GM12891 (cell line): ENCODE measurements at places on chromosomes 5 and 9.
A peak's percentile ranks its signal among the peaks of the same experiment; 100 is the strongest.

GRCh38 chr9:15421532-15421931, 1.1 kb upstream of the SNAPC3 start:
- no peak for DNase-seq

- DNase-seq, result no peak
Measured at GRCh38 chr5:9428272-9428671, 117.6 kb downstream of the SEMA5A start.

DNA sequence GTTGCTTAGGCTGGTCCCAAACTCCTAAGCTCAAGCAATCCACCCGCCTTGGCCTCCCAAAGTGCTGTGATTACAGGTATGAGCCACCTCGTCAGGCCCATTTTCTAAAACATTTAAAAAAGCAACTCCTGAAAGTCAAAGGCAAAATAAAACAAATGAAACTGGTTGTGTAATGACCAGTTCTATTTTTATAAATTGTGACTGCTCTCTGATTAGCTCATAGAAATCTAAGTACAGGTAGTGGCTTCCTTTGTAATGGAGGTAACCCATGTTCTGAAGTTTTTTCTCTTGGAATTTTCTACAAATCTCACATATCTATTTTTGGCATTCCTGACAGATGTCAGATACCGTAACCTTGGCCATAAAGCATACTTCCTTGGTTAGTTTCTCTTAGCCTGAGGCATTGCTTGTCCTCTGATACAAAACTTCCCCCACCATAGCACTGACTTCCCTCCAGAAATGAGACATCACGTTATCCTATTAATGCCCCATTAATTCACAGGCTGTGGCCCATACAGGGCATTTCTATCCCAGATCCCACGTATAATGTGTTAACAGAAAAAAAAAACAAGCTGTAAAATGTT, 14.1 kb upstream of the AK3 start:
- no peak for DNase-seq

DNA sequence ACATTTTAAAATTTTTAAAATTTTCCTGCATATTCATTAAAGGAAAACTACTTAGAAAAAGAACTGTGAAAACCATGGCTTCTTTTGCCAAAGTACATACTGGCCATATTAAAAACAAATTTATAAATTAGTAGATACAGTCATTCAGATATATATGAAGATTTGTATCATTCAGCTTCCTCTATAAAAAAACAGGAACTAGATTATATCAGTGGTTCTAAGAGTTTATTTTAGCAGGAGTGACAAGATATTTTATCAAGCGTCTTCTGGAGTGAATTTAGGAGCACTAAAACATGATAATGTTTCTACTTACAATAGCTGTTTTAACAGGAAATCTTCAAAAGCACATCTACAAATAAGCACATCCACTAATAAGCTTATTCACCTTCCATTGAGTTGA, 171.4 kb downstream of the RAPGEF6 start:
- no peak for DNase-seq

DNA sequence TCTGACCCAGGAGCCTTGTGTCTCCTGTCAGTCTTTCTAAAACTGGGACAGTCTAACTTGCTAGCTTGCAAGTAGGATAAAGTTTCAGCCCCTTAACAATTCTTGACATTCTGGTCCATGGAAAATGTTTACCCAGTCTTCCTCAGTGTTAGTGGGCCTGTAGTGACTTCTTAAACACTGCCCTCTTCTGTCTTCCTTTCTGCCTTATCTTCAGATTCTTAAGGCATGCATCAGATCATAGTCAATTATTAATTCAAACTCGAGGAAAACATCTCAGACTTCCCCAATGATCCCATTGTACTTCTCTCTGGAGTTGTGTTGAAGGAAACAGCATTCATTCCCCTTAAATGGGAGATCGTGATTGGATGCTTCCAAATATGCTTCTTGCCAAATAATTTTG, 1199.8 kb downstream of the DTWD2 start:
- no peak for DNase-seq

GRCh38 chr9:27447031-27447683, 76.9 kb upstream of the IFNK start:
- no peak for DNase-seq

- DNase-seq, result no peak
Measured at GRCh38 chr5:168424594-168425323, 61.5 kb upstream of the RARS1 start.

DNA sequence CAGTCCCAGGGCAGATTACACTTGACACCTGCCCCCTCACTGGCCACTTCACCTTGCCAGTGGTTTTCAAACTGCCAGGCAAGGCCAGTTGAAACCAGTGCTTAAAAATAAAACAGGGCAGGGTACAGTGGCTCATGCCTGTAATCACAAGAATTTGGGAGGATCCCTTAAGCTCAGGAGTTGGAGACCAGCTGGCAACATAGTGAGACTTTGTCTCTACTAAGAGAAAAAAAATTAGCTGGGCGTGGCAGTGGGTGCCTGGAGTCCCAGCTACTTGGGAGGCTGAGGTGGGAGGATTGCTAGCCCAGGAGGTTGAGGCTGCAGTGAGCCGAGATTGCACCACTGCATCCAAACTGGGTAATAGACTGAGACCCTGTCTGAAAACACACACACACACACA, 58.1 kb downstream of the ROPN1L start:
- no peak for DNase-seq

- DNase-seq, result no peak
Measured at GRCh38 chr9:33906769-33907168, 89.8 kb downstream of the UBE2R2 start.

DNA sequence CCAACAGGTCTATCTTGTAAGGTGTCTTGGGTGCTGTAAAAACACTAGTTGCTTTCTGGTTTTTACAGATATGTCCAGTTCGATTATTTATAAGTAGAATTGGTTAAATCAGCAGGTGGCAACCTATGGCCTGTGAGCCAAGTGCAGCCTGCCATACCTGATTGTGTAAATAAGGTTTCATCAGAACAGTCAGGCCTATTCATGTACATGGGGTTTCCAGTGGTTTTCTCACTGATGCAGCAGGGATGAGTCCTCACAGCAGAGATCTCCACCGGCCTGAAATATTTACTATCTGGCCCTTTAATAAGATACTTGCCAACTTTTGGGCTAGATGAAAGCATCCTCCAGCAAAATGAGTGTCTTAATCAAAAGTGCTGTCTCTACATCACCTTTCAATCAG, 132.9 kb upstream of the ICE1 start:
- no peak for DNase-seq

DNA sequence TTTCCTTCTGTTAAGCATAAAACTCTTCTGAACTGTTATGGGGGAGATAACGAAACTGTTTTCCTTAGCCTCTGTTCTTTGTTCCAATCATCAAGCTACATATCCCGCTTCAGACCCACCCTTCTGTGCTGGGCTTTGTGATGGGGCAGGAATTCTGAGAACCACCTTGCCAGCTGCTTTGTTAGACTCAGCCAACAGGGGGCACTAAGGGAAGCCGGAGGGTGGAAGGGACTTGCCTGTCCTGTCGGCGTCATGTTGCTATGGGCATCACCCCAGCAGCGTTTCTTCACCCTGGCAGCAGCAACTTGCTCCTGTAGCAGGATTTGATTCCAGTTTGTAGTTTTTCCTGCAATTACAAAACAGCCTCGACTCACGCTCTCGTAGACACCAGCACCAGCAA, 169.1 kb downstream of the CAAP1 start:
- DNase-seq, result no peak

DNA sequence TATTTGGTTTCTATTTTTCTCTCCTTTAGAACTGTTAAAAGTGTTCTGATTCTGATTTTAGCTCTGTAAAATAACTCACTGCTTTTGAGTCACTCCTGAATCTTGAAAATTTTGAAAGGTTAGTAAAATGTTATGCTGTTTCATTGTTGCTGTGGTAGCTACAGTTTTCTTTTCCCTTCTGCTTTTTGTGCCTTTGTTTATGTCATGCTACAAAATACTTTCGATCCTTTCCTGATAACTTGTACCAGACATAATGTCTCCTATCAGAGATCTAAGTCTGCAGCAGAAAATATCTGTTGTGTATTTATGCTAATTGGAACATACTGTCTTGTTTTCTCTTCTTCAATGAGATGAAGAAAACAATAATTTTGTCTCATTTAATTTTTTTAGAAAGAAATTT, 26.9 kb upstream of the CEP120 start:
- no peak for DNase-seq

- DNase-seq, result no peak
Measured at GRCh38 chr5:125595095-125595494, 828.1 kb upstream of the GRAMD2B start.

DNA sequence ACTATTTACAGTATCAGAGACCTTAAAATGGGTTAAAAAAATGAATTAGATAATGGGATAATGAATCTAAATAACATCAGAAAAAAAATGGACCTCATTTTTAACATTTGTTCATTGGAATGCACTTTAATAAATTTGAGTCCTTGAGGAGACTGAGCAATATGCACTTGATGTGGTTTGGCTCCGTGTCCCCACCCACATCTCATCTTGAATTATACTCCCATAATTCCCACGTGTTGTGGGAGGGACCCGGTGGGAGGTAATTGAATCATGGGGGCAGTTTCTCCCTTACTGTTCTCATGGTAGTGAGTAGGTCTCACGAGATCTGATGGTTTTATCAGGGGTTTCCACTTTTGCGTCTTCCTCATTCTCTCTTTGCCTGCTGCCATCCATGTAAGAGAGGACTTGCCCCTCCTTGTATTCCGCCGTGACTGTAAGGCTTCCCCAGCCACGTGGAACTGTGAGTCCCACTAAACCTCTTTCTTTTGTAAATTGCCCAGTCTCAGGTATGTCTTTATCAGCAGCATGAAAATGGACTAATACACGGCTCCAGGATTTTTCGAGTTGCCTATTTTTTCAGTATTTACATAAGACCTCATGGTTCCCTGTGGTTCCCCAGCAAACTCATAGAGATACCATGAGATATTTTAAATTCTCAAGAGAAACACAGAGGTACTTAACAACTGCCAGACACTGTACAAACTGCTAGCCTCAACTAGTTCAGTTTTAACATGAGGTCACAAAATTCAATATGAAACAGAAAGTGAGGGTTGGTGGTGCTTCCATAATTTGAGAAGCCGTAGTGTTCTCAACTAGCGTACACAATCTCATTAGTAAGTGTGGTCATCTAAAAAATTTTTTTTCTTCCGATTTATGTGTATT, 128.3 kb downstream of the TLE1 start:
- no peak for DNase-seq

GRCh38 chr5:143093452-143094086, 309.9 kb downstream of the NR3C1 start:
- no peak for DNase-seq

- no peak for DNase-seq
Measured at GRCh38 chr9:32968101-32969011, 33.1 kb downstream of the APTX start.

DNA sequence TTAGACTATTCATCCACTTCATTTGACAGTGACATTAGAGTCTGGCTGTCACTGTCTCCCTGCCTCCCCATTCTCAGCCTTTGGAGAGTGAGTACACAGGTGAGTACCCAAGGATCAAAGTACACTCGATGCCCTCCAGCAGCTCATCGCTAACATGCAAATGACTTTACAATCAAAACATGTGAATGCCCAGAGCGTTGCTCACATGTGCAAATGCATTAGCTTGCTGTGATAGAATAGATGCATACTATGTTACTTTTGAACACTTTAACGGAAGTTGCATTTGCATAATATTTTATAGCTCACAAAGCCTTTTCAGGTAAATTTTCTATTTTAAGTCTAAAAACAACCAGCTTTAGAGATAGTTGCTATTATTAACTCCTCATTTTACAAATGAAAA, 107.6 kb downstream of the SYK start:
- DNase-seq, result no peak

GRCh38 chr5:131164191-131165118, 601 bp downstream of the HINT1 start:
- peak; percentile 53 for DNase-seq

DNA sequence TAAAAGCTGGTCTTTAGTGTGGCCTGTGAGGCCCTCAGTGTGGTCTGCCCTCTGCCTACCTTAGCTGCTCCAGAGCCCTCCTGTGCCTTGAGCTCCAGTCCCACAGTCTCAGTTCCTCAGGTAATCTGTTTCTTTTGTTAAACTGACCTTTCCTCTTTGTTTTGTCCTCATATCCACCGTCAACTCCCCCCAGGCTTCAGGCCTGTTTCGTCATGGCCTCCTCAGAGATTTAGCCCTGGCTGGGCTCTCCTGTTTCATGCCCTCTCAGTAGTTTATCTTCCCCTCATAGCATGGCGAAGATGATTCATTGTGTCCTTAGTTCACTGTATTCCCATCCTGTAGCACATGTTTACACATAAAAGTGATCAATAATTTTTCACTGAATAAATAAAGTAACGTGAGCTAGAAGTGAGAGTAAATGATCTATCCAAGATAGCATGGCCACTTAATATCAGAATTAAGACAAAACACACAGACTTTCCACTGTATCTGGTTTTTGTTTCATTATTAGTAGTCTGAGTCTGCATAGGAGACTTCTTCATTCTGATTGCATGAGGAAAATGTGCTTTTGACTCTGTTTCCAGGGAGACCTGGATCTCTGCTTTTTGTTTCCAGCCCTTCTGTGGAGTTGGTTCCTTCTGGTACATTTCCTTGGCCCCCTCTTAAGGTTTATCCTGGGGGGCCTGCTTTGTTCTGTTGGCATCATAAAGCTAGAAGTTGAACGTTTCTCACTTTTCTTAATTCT, 70.5 kb downstream of the SNX24 start:
- peak; percentile 14 for DNase-seq

- peak; percentile 8 for DNase-seq
Measured at GRCh38 chr9:75891771-75892215, 1.3 kb downstream of the PCSK5 start.

GRCh38 chr9:96491079-96491879, 41.3 kb downstream of the HABP4 start:
- DNase-seq, result no peak

DNA sequence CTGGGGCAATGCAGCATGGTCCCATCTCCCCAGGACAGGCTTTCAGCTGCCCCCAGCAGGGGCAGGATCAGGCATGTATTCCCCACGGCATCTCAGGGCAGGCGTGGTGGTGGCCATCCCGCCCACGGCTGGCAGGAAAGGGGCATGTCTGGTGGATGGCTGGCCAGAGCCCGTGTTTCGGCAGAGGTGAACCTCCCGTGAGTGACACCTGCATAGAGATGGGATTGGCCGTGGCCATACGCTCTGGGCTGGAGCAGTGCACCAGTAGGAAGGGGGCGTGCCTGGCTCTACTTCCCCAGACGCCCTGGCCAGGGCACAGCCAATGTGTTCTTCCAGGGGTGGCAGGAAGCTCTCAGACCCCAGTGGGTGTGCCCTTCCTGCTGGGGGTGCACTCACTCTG, 139.1 kb downstream of the ZNF354C start:
- no peak for DNase-seq

GRCh38 chr5:64569858-64570257, 64.0 kb downstream of the RGS7BP start:
- no peak for DNase-seq
